Adipocyte (in vitro differentiated cells): ENCODE measurements at places on chromosomes 3 and 15.

DNA sequence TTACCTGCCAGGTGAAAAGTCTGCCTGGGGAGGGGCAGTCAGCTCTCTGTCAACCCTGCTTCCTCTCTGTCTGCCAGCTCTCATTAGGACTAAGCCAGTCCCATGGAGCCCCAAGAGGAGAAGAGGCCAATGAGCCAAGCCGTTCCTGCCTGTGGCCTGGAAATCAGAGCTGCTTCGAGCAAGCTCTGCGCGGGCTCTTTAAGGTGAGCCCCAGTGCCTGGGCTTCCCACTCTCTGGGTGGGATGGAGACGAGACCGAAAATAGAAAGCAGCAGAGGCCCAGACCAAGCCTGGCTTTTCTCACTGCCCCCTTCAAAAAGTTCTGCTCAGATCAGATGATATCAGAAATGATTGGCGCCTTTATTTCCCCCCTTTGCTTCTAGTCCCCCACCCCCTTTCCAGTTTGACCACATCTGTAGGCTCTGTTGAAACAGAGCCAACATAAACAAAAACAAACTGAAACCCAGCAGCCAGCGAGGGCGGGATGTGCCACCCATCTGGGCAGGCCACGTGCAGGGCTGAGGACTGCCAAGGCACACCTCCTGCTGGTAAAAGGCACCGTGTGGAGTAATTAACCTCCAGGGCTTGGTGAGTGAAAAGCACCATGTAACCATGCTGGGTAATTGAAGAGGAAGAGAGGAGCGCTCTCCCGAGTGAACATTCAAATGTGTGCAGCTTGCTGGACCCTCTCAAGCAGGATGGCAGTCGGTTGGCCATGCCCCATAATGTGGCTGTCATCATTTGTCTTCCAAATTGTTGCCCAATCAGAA lies 471.0 kb upstream of the PROK2 start:
- DNase-seq: no peak

DNA sequence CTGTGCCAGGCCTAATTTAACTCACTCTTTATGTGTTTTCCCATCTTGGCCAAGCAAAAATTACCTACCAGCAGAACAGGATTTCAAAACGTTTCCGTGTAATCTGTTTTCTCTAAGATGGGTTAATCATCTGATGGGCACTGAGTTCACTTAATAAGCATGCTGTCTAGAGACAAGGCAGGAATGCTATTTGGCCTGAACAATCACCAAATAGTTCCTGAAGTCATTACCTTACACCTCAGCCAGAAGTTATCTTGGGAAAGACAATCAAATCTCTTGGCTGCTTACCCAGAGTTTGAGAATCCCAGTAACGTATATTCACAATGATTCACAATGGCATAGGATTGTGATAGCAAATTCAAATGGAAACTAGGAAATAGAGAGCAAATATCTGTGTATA lies 779.1 kb downstream of the CADM2 start:
- no peak for DNase-seq

GRCh38 chr3:9715764-9716437 lies 12.3 kb downstream of the CPNE9 start:
- DNase-seq: peak; percentile 96

DNA sequence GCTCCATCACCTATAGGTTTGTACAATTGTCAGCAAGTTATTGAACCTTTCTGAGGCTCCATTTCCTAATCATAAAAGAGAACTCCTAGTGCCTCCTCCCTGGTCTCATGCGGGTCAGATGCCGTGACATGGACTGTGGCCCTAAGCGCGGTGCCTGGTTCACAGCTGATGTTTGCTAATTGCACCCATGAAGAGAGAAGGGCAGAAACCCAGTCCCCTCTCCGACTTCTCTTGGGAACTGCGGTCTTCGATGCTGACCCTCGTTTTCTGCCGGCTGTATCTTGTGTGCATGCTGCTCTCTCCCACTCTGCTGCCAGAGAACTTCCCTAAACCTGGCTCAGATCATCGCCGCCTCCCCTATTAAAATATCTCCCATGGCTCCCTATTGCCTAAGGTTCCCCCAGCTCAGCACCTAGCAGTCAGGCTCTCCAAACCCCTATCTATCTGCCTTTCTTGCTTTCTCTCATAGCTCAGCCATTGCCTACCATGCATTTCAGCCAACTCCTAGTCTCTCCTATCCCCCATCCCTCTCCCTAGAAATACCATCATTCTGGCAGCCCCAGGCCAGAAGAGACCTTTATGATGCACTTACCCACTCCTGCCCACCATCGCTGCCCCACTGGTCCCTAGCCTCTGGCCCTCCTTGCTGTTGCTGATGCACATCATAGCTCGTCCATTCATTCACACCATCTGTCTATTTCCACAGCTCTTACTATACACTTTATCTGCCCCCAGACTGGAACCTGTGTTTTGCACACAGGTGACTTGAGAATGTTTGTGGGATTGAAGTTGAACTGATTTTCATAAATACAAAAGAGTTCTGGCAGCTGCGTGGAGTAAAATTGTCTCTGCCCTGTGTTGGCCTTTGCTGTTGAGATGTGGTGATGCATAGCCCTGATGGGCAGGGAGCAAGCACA lies 6.6 kb downstream of the ISG20 start:
- no peak for DNase-seq

DNA sequence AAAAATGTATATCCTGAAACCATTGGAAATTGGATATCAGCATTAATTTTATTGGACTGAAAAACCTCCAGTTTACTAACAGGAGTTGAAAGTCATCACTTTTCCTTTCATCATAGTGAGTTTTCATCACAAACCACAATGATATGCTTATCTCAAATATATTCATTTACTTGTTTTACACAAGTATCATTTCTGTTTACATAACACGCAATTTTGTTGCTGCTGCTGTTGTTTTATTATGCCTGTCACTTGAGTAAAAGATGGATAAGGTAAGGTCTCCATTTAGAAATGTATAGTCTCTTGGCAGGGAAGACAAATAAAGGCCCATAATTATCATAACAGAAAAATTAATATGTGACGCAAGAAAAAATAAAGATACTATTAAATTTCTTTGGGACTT lies 199.2 kb downstream of the TP63 start:
- DNase-seq: no peak

DNA sequence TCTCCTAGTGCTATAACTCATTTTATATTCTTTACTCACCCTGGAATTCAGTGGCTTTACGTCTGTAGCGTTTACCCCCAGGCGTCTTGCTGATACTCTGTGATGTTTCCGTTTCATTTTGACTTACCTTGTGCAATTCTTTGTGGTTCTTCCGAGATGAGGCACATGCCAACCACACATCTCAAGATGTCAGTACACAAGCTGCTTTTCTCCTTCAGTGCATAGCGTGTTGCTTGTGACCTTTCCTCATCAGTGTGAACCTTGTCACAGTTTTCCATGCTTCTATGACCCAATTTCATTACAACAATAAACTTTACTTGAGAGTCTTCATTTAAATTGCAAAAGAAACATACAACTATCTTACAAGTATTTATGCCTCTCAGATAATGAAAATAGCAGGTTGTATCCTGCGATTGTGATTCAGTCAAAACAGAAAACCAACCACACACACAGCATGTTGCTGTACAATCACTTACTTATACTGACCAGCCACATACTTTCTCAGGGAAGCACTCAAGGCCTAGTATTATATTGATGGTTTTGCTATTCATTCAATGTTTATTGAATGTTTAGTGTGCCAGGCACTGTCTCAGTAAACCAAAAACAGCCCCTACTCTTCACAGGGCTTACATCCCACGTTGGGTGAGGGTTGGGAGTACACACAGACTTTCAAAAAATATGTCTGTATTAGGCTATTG lies 4.6 kb upstream of the TBL1XR1 start:
- peak; percentile 70 for DNase-seq

DNA sequence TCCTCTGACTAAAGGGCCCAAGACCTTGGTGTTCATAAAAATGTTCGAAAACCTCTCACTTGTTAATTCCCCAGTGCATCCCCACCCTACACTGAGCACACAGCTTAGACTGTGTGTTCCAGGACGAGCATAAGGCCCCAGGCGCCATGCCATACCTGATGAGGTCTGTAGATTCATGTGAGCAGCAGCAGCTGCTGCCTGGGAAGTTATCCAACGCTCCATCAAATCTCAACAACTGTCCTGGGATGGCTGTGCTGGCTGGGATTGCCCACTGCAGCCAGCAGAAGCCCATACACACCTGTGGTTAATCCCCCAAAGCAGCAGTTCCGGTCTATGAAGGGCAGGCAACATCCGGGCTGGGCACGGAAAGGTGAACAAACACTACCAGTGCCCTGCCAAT lies 391.2 kb downstream of the IL20RB start:
- DNase-seq: no peak

DNA sequence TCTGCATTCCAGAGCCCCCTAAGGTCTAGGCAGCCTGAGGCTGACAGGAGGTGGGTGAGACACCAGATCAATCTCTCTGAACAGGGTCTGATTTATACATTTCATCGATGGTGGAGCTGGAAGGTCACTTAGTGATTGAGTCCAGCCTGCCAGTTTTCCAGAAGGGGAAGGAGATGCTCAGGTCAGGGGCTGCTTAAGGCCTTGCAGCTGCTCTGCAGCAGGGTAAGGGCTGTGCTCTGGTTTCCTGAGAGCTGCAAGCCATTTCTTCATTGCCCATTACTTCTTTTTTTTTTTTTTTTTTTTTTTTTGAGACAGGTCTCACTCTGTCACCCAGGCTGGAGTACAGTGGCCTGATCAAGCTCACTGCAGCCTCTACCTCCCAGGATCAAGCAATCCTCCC lies 10.7 kb downstream of the TADA3 start:
- DNase-seq: no peak

GRCh38 chr3:71423151-71423906 lies 160.2 kb downstream of the FOXP1 start:
- no peak for DNase-seq

GRCh38 chr15:31320022-31320421 lies 6.6 kb upstream of the KLF13 start:
- no peak for DNase-seq

DNA sequence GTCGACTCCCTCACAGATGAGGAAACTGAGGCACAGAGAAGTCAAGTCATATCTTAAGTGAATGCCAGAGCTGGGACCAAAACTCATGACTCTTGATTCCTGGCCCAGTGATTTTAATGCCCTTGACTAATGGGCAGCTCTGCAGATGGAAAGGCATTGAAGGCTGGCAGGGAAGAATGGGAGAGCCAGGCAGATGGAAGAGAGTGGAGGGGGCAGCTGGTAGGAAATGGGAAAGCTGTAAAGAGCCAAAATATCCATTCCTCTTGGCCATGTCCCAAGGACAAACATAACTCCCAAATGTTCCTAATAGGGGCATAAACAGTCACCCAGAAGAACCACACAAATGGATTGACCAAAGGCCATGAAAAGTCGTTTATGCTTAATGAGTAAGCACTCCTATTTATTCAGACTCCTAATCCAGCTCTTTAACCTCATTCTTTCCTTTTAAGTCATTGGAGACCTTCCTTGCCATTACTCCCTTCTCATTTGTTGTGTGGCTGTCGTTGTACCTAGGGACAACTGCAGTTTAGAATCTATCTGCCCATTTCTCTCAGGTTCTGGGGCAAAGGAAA lies 330.5 kb upstream of the ROPN1 start:
- DNase-seq: no peak

DNA sequence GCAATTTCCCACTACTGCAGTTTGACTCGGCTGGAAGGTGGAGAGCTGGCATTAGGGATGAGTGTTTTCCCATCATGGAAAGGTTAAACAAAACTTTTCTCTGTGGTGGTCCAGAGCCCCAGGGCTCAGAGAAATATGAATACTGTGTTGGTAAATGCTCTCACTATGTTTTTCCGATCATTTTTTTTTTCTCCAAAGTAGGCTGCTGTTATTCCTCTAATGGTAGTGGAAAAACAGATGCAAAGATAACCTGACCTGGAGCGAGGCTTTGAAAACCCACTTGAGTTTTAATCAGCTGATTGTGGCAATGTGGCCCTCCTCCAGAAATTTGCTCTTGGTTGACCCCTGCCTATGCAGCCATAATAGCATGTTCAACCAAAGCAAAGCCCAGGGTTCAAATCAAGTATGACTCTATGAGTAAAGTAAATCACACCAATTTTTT lies 320.8 kb upstream of the CTNNB1 start:
- DNase-seq: no peak

- no peak for DNase-seq
Measured at GRCh38 chr15:82788496-82788895, 17.4 kb downstream of the FSD2 start.

DNA sequence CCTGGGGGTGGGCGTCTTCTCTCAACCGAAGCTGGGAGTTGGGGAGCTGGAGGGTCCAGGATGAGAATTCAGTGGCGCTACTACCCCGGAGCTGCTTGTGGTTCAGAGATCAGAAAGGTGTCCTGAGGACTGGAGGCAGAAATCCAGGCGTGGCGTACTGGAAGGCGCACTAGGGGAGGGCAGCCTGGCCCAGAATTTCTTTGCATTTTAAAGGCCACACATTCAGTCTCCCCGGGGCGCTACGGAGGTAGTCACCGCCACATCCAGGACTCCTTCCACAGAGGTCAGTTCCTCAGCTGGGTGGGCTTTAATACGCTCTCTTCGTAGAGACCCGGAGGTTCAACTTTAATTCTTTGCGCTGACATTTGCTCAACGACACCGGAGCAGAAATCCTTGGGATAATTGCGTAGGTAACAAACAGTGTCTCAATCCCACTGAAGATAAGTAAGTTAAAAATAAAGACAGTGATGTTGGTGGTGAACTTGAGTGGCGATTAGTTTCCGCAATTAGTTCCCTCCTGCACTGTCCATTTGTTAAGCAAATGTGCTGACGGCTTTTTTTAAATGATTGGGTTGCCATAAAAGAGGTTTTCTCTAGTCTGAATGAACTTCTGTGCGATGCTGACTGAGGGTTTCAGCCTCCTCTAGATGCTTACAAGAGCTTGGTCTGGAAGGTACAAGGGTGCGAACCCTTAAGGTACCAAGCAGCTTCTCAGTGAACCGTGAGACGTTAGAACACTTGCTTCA lies 535 bp downstream of the MCTP2 start:
- peak; percentile 34 for DNase-seq

- DNase-seq: no peak
Measured at GRCh38 chr3:112925969-112926368, 48.9 kb downstream of the CD200R1 start.

DNA sequence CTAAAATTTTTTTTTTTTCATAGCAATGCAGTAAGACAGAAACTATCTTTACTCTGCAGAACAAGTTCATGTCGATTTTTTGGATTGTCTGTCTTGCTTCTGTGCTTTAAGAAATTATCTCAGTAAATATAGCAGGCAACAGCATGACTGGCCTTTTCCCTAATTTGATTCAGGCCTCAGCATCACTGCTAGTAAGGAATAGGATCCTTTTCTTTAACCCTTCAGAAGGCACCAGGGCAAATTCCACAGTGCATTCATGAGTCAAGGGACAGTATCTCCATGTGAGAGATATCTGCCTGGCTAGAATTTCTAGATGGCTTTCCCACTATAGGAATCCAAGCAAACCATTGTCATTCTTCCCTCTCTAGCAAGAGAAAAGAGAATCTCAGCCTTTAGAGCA lies 71.4 kb downstream of the TIPARP start:
- DNase-seq: peak; percentile 37
